Activated T-cell treated with anti-CD3 and anti-CD28 coated beads, Interleukin-2, amount 50 U/mL, for 48 hours (primary cell): ENCODE measurements at places on chromosomes 16 and 17.
A peak's percentile ranks its signal among the peaks of the same experiment; 100 is the strongest.

- no peak for DNase-seq
Observed at GRCh38 chr16:69942099-69942491, 9.0 kb upstream of the CLEC18A start.

DNA sequence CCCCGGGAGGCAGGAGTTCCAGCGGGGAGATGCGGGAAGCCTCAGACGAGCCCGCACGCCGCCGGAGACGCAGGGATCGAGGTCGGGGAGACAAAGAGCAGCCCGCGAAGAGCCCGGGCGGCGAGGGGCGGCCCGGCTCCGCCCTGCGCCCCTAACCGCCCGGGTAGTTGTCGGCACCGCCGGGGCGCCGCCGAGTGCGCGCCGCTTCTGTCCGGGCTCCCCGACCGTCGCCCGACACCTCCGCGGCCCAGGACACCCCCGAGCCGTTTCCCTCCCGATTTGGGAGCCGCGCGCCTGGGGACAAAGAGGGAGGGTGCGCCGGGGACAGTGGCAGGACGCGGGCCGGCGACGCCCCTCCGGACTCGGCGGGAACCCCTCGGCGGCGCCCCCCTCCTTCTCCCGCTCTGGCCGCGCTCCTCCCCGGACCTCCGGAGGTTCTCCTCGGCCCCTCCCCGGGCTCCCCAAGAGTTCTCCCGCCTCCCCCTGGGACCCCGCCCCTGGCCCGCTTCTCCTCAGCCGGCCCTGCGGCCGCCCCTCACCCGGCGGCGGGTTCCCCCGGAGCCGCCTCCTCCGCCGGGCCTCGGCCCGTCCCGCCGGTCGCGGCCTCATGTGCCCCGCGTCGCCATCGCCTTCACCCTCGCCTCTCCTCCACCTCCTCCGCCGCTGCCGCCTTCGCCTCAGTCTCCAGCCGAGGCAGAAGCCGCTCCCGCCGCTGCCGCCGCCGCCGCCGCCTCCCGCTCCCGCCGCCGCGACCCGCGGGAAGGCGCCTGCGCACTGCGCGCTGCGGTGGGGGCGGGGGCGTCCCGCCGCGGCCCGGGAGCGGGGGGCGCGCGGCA is at the start of gene GJC1:
Gene GJC1 (minus strand): TSS at position 765 of the 836 bp plus-strand sequence. CDS start 24,470 bp downstream, outside the sequence.
- peak; percentile 44 for DNase-seq

- no peak for DNase-seq
Observed at GRCh38 chr16:68404736-68405345, 43.5 kb downstream of the SMPD3 start.

DNA sequence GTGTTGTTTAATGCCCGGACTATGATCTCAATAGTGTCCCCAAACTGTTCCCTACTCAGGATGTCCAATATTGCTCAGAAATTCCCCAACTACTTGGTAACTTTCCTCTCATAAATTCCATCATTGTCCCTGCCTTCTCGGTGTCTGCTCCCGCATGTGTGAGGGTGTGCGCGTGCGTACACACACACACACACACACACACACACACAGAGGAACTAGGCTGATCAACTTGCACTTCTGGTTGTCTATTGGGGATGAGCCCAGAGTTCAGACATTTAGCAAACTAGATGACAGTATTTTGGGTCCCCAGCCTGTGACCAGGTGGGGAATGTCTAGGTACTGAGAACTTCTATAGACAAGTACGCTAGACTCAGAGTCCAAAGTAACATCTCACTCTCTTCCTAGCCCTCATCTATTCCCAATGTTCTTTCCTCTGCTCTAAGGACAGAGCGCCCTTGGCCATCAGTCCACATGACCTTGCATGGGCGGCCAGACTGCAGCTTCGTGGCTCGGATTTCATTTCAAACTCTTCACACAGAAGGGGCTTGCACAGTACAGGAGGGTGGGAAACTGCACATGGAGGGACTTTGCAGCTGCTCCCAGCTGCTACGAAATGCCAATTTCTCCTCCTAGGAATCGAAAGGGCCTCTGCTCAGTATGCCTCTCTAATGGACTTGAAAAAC is 5.3 kb downstream of the HS3ST3A1 start:
- DNase-seq: no peak

- no peak for DNase-seq
Observed at GRCh38 chr16:84823484-84823883, 3.7 kb downstream of the CRISPLD2 start.

GRCh38 chr16:70646260-70647241 is at the start of gene IL34:
Gene IL34 (plus strand): TSS chr16:70646559. CDS start chr16:70646948, 389 bp downstream.
- DNase-seq: no peak

DNA sequence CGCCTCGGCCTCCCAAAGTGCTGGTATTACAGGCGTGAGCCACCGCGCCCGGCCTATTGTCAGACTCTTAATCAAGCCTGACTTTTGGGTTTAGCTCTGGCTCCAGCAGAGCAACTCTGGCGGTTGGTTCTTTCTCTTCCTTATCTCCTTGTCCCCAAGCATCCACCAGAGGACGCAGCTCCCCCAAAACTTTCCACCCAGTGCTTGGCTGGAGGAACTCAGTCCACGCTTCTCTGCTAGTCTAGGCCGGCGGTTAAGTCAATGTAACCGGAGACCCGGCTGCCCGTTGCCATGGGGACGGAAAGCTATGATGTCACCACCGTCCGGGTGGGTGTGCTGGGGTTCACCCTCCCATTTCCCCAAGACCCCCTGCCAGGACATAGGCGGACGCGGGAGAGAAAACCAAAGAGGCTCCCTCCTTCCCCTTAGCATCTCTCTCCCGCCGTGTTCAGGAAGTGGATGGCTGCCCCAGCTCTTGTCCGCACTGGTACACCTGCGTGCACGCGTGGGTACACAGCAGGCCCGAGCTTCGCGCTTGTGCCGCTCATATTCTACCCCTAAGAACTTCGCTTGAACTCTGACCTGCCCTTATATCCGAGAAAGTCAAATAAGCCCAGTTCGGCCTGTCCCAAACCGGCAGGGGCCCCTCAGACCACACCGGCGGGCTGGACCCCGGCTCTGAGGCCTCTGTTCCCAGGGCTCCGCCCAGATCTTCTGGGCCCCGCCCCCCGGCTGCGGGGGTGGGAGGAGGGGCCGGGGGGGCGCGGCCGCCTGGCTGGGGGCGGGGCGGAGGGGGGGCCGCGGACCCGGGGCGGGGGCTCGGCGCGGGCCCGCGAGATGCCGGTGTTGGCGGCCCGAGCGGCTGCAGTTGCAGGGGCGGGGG is at the start of gene RND2:
Gene RND2 (plus strand): TSS at position 825 of the 883 bp plus-strand sequence. CDS start 117 bp downstream, outside the sequence.
- peak; percentile 87 for DNase-seq

- DNase-seq: no peak
Observed at GRCh38 chr16:87712184-87712762, 53.5 kb downstream of the KLHDC4 start.

DNA sequence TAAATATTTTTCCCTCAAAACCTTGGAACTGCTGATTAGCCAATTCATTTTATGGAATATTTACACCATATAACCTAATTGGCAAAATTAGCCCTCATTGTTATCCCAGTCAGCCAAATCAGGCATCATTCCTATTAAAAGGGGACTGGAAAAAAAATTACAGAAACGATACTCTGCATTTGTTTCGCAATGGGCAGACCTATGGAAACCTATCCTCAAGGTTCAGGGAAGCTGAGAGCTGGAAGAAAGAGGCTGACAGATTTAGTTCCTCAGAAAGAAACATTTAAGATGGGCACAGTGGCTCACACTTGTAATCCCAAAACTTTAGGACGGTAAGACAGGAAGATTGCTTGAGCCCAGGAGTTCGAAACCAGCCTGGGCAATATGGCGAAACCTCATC is 85.6 kb upstream of the RPH3AL start:
- no peak for DNase-seq

- no peak for DNase-seq
Observed at GRCh38 chr16:48617104-48617705, 7.2 kb upstream of the N4BP1 start.

- DNase-seq: no peak
Observed at GRCh38 chr17:43831633-43832032, 1.3 kb downstream of the MPP3 start.

GRCh38 chr17:64780096-64781013 is 118.2 kb upstream of the SMURF2 start:
- peak; percentile 87 for DNase-seq

- DNase-seq: peak; percentile 52
Observed at GRCh38 chr17:55641676-55642081, 81.0 kb downstream of the TMEM100 start.

DNA sequence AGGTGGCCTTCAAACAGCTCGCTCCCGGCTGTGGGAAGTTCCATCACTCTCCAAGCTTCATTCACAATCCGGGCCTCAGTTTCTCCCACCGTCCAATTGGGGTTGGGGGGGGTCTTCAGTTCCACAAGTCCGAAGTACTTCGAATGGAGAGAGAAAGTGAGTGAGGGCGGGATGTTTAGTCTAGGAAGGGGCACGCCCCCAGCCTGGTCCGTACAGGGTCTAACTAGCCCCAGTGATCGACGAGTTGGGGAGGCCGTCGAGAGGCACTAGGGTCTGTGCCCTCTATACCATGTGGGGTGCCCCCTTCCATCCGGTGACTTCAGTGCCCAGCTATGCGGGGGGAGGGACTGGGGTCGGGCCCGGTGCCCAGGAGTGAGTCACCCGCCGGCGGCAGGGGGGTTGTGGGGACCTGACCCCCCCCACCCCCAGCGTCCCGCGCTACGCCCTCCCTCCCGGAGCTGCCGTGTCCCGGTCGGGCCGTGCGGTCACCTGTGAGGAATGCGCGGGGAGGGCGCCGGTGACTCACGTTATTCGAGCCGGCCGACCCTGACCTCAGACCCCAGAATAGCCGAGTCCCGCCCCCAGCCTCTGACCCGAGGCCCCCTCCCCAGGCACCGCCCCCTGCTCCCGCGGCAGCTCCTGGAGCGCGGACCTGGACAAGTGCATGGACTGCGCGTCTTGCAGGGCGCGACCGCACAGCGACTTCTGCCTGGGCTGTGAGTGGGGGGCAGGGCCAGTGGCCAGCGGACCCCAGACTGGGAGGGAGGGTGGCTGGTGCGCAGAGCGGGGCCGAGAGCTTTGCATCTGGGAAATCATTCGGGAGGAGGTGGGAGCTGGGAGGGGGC is 658 bp downstream of the TNFRSF12A start:
- DNase-seq: peak; percentile 71

DNA sequence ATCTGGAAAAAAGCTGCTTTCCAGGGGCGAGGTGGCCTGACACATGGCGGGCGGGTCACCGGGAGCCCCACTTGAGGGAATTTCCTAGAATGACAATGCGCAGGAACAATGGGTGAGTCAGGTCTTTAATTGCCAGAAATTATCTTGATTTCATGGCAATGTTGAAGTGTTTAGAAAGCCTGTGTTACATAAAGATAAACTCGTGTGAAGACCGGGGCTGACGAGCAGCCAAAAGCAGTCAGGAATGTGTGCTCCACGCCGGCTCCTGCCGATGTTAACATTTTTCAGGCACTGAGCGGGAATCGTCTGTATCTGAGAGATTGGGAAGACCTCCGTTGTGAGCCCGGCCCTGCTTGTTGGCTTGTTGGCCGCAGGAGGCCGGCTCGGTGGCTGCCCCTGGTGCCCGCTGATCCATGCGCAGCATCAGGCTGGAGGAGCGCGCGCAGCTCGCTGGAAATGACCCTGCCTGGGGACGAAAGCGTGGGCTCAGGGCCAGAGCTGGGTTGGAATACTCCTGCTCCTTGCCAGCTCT is 353.1 kb downstream of the FOXL1 start:
- no peak for DNase-seq

GRCh38 chr16:58176608-58177352 is 21.1 kb downstream of the CSNK2A2 start:
- DNase-seq: no peak

GRCh38 chr17:8392674-8393469 is 4.8 kb downstream of the RNF222 start:
- no peak for DNase-seq

DNA sequence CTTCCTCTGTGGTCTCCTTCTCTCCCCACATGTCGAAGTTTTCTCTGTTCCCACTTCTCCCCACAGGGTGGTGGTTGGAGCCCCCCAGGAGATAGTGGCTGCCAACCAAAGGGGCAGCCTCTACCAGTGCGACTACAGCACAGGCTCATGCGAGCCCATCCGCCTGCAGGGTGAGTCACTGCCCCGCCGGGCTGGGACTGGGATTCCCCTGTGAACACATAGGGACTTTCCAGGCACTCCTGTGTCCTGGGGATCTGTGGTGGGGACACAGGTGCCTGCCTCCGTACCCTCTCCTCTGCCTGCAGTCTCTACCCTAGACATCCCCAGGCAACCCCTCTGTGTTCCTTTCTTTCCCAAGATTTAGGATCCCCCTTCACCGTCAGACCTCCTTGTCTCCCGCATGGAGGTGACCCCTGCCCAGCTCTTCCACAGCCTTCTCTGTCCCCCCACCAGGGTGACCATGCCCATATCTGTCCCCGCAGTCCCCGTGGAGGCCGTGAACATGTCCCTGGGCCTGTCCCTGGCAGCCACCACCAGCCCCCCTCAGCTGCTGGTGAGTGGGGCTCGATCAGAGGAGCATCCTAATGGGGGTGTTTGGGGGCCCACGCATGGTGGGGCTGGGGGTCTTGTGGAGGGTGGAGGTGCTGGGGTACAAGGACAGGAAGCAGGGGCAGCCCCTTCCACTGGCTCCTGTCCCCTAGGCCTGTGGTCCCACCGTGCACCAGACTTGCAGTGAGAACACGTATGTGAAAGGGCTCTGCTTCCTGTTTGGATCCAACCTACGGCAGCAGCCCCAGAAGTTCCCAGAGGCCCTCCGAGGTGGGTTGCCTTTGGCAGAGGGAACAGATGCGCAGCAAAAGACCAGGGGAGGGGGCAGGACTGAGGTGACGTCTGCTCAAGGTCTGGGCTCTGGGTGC is 5.8 kb downstream of the ITGAM start:
- peak; percentile 86 for DNase-seq

DNA sequence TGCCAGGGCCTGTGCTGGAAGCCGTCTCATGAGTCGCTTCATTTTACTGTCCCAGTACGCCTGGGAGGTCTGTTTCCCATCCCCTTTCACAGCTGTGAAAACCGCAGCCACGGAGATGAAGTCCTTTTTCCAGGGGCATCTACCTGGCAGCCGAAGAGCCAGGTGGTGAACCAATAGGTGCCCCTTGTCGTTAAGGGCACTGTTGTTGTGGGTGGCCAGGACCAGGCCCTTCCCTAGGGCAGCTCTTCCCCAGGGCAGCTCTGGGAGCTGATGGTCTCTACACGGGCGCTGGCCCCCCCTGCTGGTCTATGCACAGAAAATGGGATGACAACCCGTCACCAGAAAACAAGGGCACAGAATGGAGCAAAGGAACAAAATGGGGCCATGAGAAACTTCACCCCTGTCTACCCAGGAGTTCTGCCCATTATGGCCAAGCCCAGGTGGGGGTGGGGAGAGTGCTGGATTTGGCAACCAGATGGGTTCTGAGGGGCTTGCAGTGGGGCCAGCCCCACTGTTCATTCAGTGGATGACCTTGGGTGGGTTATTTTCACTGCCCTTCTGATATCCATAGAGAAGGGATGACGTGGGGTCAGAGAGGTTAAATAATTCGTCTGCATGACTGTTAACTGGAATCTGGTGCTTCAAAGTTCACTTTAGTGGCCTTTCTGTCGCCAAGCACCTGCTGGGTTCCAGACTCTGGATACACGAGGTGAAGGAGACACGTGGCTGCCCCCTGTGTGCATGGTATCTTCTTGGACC is 11.5 kb downstream of the RMI2 start:
- peak; percentile 78 for DNase-seq

GRCh38 chr16:87465306-87465705 is 27.5 kb downstream of the ZCCHC14 start:
- peak; percentile 34 for DNase-seq

DNA sequence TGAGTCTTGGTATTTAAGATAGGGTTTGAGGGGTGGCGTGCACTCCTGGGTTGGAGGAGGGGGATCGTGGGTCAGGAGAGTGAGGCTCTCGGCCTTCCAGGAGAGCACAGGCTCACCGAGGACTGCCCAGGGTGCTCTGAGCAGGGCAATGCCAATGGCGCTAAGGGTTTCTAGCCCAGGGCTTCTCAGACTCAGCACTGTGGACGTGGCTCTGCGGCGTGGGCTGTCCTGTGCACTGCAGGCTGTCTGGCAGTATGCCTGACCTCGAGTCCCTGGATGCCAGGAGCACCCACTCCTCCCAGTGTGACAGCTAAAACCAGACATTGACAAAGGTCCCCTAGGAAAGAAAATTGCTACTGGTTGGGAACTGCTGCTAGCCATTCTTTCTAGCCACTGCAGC is 37.2 kb upstream of the ENDOV start:
- no peak for DNase-seq
